NCI-H1105 treated with DMSO at 0.1 percent for 48 hours (cell line): ENCODE measurements at places on chromosomes 13 and 19.

DNA sequence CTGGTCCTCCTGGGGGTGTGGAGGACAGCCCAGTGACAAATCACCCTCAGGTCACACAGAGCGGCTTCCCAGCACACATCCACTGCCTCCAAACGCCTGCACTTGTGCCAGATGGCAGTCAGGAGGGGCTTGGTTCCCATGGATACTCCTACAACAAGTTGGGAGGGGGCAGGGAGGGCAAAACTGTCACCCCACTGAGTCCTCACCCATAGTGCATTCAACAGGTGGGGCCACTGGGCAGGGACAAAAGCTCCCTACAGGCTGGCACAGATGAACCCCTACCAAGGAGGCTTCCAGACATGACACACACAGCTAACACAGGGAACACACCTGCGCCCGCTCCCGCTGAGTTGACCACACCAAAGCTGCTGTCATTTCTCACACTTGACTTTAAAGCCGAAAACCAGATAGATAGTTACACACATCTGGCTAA lies 120.5 kb downstream of the STK24 start:
- DNase-seq = no peak

DNA sequence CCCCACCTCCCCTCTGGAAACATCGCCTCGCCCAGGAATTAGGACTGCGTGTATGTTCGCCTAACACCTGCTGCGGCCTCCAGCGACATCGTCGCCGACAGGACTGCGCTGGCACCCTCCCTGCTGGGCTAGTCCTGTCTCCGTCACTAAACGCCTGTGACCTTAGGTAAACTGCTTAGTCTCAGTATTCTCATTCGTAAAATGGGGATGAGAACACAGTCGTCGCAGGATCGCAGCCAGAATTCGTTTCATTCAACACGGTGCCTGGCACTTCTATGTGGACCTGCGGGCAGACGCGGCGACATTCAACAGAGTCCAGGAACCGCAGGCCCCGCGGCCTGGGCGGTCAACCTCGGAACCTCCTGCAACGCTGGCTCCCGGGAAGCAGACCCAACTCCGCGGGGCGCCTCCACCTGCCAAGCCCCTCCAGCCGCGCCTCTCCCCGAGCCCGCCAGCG lies 485 bp downstream of the CRYL1 start:
- peak; percentile 11 for DNase-seq

DNA sequence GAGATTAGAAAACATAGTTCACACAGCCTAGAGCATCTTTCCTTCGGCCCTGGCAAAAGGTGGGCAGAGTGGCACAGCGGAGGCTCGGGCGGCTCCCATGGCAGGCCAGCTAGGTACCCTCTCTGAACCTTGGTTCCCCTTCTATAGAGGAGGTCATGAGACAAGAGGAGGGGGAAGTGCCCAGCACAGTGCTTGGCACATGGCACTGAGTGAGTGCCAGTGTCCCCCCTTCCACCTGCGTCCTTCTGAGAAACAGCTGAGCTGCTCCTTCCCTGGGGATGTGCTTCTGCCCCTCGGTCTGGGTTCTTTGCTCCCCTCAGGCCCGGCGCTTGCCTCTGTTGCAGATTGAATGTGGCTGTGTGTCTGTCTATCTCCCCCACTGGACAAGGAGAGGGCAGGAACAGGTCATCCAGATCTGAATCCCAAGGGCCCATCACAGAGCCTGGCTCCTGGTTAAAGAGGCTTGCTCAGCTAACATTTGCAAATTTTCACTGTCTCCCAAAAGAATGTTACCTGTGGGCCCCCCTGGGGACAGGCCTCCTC lies 165.6 kb downstream of the USP12 start:
- DNase-seq = no peak

- DNase-seq = no peak
Observed at GRCh38 chr19:17618936-17619335, 63.5 kb downstream of the COLGALT1 start.

DNA sequence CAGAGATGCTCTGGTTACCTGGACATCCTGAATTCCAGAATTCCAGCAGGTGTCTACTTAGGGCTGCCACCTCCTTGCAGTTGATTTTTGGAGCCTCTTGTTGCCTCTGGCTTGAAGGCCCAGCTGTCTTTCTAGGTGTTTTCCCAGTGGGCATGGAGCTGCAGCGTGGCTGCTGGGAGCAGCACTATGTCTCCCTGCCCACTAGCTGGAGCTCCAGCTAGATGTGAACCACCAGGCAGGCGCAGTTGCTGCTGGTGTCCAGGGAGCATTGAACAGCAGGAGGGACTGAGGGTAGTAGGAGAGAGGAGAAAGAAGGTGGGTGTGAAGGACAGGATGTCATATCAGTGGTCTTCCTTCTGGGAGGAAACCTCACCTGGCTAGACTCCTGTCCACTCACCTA lies 9.9 kb upstream of the SELENOW start:
- no peak for DNase-seq

GRCh38 chr13:50645092-50645491 lies 198.4 kb downstream of the DLEU7 start:
- no peak for DNase-seq

DNA sequence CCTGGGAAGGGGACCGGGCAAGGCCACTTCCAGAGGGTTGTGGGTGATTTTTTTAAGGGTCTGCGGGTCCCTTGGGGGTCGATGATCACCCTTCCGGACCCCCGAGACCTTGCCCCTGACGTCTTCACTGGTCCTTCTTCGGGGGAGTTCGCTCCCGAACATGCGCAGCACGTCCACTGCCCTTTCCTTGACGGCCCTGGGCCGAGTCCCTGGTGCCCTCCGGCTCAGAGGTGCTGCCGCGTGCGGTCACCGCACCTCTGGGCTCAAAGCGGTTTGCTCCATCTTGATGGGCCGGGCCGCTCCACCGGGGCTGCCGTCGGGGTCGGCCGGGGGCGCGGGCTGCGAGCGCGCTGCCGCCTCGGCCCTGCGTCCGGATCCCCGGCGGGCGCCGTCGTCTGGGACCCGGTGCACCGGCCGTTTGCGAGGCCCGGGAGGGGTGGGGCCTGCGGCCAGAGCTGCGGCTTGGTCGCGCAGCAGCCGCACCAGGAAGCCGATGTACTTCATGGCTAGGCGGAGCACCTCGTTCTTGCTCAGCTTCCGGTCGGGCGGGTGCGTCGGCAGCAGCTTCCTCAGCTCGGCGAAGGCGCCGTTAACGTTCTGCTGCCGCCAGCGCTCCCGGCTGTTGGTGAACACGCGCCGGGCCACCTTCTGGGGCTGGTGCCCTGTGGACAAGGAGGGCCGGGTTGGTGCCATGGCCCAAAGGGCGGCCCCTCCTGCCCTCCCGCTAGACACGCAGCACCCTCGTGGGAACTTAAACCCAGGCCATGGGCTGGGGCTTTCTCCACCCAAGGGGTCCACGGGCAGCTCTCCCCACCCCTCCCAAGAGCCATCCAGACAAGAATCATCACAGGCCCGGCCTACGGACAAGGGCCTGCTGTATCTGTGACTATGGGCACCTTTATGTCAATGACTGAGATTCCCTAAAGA lies 3.3 kb downstream of the LYL1 start:
- DNase-seq = no peak

DNA sequence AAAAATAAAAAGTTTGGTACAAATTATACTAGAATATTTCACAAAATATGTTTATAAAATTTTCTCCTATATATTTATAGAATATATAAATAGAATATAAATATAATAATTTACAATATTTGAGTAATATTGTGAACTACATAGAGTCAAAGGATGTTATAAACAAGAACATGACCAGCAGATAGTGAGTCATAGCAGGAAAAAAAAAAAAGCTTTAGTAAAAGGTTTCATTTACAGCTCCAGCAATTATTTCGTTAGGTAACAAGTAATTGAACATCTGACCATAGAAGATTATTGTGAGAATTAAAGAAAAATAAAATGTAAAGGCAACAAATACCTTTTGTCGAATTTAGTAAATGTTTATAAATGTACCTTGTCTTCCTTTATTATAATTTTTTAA lies 864.1 kb downstream of the PCDH17 start:
- no peak for DNase-seq

GRCh38 chr13:85286081-85286480 lies 513.1 kb downstream of the SLITRK6 start:
- DNase-seq = no peak
